GM12891 (cell line): ENCODE measurements at places on chromosomes 5 and 9.

- DNase-seq, result no peak
These were observed 89.2 kb downstream of the HMCN2 start for GRCh38 chr9:130354806-130355205.

DNA sequence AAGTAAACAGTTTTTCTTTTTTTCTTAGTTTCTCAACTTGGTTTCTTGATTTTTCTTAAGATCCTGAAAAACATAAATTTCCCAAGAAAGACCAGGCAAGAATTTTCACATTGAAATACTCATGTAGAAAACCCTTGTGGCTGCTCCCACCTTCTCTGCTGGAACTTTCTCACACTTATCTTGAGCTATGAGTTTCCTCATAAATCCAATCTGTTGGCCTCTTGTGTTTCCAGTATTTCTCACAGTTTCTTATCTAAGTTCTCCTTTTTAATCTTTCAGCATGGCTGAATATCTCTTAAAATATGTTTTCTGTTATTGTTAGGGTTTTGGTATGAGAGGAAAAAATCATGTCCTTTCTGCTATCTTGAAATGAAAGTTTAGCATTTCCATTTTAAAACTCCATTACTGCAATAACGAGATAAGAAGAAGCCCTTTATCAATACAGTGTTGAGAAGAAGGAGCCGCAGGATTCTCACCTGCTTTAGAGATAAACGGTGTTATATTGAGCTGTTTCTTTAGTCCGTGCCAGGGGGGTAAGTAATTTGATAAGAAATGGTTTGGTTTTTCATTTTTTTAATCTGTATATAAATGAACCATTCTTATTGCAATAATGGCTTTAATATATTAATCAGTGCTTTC is 89.3 kb downstream of the ALDH1A1 start:
- DNase-seq, result no peak

DNA sequence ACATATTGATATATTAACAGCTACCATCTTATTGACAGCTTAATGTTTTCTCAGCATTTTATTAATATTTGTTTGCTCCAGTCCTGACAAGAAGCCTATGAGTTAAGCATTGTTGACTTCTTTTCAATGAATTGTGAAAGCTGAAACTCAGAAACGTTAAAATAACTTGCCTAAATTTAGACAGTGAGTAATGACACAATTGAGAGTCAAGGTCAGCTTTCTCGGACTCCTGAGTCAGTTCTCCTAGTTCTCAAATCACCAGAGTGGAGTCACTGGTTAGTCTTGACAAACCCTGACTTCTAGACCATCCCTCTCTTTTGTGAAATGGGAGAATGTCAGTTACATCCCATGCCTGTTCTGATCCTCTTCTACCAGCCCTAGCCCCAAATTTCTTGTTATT is 222.7 kb upstream of the ACO1 start:
- peak; percentile 2 for DNase-seq

GRCh38 chr5:122126756-122127321 is 2.5 kb upstream of the ZNF474 start:
- no peak for DNase-seq

DNA sequence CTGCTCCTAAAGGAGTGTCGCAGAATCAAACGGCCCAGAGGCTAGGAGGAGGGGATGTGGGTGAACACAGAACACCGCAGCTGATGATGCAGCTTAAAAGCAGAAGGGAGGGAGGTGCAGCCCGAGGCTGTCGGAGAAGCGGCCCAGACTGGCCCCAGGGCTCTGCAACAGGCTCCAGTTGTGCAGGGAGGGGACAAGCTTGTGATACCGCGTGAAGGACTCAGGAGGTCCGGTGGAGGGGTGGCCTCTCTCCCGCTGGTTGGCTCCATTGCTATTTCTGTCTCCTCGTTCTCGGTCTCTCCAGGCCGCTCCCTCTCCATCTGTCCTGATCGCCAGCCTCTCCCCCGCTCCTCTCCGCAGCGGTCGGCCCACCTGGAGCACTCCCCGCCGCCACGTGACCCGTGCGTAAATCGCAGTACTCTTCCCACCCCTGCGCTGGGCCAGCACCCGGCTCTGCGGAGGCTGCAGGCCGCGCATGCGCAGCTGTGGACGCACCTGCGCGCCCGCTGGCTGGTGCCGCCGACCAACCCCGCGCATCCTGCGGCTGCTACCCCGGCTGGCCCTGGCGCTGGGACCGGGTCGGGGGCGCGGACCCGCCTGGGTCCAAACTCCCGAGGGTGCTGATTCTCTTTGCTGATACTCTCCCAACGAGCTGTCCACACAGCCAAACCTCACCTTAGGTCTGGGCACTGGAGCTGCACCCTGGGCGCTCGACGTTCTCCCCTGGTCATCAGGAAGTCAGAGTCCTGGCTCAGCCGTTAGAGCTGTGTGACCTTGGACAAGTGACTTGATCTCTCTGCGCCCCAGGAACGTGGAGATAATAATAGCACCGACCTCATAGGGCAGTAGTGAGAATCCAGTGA is 3.7 kb upstream of the STXBP1 start:
- peak; percentile 61 for DNase-seq

DNA sequence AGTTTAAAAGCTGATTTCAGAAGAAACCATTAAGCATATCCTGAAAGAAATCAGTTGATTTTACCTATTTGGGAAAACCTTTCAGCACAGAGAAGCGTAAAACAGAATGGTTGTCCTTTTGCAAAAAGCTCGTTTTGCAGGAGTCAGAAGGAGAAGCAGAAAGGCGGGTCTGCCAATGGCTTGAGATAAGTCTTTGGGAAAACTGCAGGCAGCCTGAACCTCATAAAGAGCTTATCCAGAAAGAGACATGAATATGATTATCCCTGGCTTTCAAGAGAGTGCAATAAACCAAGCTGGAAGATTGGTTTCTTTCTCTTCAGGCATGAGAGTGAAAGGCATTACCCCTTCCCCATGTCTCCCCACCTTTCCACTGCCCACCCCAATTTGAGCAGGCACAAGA is 353.3 kb downstream of the ARHGEF28 start:
- DNase-seq, result no peak

DNA sequence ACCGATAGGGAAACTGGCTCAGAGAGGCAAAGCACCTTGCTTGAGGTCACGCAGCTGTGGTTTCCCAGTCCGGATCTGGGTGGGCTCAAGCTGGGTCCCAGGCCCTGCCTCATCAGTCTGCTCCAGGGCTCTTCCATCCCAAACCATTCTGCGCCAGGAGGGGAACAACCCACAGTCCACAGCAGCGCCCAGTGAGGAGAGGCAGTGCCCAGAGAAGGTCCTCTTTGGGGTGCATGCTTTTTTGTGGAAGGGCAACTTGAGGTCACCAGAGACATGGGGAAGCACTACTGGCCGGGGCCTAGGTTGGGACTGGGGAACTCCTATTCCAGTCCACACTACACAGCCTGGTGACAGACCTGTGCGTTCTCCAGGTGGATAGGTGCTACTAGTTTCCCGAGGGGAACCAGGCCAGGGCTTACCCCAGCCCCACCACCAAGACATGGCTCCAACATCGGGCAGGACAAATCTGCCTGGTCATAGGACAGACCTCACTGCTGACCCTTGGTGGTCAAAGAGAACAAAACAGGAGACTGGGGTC is 62.5 kb upstream of the RNF130 start:
- no peak for DNase-seq
